NCI-H82 (cell line): ENCODE measurements at places on chromosomes 5 and 9.

- DNase-seq = no peak
These were observed 499.4 kb downstream of the ELAVL2 start for GRCh38 chr9:23326597-23326996.

DNA sequence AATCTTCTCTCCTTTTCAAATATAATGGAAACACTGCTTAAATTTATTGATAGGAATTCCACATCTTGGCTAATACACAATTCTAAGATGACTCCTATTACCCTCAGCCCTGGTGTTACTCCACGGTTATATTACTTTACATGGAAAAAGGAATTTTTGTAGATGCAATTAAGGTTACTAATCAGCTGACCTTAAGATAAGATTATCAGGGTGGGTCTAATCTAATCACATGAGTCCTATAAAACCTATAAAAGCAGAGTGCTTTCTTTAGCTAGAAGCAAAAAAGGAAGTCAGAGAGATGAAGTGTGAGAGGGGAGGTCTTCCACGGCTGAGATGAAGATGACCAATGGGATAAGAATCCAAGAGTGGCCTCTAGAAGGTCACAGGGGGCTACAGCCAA lies 268.6 kb downstream of the PDE4D start:
- DNase-seq = no peak

GRCh38 chr9:127224883-127225739 lies 39.5 kb upstream of the GARNL3 start:
- peak; percentile 96 for DNase-seq

DNA sequence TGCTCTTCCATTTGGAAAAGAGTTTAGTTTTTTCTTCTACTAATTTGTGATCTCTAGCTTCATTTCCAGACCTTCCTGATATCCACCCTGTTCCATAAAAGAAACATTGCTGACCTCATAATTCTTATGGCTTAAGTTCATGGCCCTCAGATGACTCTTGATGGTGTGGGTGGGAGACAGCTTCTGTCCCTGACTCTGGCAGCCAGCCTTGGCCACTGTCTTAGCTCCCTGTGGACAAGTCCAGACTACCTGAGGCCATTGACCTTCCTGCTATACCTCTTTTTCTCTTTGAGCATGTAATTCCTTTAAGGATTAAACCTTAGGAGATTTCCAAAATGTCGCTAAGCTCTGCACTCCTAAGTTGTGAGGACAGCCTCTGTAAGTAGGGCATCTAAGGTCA lies 101.1 kb upstream of the DAP start:
- peak; percentile 4 for DNase-seq

DNA sequence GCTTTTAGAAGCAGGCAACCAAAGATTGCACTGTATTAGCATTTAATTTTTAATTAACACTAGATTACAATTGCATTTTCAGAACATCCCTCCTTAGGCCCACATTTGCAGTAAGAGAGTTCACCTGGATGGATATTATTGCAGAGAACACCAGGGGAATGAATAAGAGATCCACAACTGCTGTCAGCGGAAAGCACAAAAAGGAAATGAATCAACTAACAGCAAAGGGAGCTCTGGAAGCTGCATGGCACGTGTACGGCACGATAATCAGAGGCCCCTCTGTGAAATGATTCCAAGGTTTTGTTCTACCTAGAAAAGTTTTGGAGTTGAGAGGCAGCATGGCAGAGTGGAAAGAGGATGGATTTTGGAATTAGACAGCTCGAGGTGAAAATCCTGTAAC lies 361.2 kb upstream of the C9orf72 start:
- DNase-seq = no peak

GRCh38 chr5:133334796-133335639 lies 277.3 kb downstream of the FSTL4 start:
- DNase-seq = no peak

- DNase-seq = no peak
These were observed 34.0 kb upstream of the LURAP1L start for GRCh38 chr9:12740845-12741244.

- DNase-seq = no peak
These were observed 250.4 kb downstream of the NSG2 start for GRCh38 chr5:174295702-174296436.

DNA sequence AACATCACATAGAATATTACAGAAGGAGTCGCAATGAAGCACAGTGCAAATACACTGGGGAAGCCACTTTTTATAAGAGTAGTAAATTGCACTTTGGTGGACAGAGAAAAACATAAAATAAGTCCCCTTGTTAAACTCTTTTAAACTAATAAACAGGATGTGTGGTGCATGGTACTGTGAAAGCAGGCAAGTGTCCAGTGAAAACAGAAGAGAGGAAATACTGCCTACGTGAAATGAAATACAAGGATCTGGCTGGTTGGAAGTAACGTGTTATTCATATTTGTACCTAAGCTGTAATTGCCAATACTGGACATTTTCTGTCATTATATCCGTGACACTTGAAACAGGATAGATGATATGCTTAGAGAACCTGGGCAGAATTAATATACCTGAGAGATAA lies 191.9 kb upstream of the SLC27A6 start:
- no peak for DNase-seq

DNA sequence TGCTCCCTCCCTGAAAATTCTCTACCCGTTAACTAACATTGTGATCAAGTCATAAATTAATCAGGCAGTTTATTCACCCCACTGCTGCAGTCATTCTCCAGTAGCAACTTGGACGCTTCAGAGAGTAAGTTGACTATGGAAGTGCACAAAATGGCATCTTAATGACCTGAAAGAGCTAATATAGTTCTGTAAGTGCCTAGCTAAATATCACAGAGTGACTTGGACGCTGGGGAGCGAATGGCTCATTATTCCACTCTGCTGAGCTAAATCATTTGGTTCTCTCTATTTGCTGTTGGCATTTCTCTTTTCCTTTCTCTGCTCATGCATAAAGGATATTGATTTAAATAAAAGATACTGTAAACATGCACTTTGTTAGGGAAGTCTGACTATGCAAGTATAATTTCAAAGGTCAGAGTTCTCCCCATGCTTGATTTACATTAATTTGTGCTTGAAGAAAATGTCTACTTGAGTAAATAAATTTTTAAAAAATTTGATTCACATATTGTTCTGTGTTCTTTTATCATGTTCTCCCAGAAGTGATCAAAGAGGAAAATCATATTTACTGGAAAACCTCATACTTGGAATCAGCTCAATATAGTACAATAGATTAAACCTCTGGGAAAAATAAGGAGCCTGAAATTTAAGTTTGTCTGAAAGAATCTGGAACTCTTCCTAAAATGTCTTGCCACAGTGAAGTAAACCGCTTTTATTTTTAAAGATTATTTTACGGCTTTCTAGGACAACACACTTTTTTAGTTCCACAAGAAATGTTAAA lies 169.5 kb upstream of the HAPLN1 start:
- no peak for DNase-seq

- DNase-seq = no peak
These were observed 120.2 kb downstream of the SEMA6A start for GRCh38 chr5:116454417-116454927.

DNA sequence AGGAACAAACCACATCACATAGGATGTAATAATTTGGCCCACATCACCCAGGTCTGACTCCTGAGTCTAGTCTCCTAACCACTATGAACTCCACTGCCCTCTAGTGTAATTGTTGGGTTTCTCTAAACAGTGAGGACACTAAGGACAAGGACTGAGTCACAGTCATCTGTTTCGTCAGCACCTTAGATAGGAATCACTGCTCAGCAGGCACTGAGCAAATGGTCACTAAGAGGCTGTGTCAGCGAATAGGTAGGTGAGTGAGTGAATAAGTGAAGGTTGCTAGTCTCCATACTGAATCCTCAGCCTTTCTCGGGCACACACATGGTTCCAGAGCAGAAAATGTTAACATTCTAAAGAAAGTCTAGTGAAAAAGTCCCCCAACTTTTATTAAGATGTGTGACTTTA lies 278.6 kb downstream of the SPOCK1 start:
- peak; percentile 86 for DNase-seq

- no peak for DNase-seq
These were observed at the start of gene TAF11L14 for GRCh38 chr5:17634160-17634559. TAF11L14 (plus strand) TSS chr5:17634460.

DNA sequence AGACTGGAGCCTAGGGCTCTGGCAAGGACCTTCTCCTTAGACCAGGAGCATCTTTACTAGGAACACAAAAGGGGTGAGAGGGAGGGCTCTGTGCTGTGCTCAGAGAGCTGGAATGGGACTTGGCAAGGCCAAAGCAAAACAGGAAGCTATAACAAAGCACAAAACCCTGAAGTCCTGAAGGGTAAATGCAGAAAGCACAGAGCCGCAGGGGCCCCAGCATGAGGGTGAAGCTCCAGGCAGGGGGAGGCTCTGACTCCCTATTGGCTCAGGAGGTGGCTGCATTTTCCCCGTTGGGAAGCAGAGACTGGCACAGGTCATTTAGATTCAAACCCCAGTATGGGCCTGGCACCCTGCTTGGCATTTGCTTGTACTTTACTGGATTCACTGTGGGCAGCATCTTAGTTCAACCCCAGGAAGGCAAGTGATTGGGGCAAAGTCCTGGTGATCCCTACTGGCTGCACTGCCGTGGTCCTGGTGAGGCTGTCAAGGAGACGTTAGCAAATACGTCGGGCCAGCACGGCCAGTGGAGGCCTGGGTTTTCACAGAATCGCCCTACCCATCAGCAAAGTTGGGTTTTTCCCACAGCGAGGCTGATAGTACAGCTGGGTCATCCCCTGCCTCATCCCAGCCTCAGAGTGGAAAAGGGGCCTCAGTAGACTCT lies 46.3 kb downstream of the GGTA1 start:
- DNase-seq = no peak

- no peak for DNase-seq
These were observed 810.2 kb downstream of the EFNA5 start for GRCh38 chr5:106860398-106861044.

- DNase-seq = no peak
These were observed 253.0 kb upstream of the IRX2 start for GRCh38 chr5:3004361-3005080.

DNA sequence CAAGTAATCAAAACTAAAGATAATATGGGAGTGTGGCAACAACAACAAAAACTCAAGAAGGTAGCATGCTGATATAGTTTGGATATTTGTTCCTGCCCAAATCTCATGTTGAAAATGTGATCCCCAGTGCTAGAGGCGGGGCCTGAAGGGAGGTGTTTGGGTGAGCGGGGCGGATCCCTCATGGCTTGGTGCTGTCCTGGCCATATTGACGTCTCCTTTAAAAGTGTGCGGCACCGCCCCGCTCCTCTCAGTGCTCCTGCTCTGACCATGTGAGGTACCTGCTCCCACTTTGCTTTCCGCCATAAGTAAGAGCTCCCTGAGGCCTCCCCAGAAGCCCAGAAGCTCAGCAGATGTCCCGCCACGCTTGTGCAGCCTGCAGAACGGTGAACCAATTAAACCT lies 25.6 kb downstream of the MED27 start:
- peak; percentile 88 for DNase-seq

- DNase-seq = peak; percentile 49
These were observed 4.2 kb downstream of the UBE2QL1 start for GRCh38 chr5:6452622-6453504.

GRCh38 chr9:117080765-117081390 lies 334.0 kb downstream of the ASTN2 start:
- DNase-seq = no peak

DNA sequence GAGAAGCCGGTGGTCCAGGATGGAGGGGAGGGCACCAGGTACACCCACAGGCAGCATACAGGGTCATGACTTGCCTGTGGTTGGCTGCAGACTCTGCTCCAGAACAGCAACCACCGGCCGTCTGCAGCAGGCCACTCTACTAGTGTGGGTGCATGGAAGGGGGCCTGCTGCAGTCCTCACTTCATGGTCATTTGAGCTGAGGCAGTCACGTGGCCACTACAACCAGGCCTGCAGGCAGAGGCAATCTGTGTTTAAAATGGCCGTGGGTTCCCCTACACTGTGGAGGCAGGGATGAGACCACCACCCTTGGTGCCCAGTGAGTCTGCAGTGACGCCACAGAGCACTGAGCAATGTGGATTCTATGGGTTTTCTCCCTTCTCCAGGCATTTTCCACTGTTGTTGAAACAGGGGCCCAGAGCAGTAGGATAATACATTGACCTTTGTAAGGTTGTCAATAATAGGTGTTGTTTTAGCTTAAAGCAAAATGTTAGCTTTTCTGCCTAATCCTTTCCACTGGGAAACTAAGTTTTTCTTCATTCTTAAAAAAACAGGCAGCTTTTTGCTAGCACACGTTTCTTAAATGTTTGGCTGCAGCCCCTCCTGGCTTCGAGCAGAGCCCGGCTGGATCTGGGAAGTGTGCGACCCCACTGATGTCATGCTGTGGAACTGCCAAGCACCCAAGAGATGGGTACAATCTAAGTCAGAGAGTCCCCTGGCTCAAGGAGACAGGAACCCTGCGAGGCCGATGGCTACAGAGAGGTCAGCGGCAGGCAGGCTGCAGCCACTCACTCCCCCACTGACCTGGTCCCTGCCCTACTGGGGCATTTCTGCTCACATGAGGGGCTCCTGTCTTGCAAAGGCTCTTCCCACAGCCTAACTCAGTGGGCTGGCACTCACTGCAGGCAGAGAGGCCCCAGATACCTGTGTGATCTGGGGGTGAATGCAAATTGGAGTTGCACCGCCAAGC lies 21.2 kb downstream of the GADD45G start:
- DNase-seq = no peak

- DNase-seq = no peak
These were observed 74.5 kb downstream of the MVB12B start for GRCh38 chr9:126401107-126401506.

- no peak for DNase-seq
These were observed 193.2 kb downstream of the MAPKAP1 start for GRCh38 chr9:125513668-125514413.

DNA sequence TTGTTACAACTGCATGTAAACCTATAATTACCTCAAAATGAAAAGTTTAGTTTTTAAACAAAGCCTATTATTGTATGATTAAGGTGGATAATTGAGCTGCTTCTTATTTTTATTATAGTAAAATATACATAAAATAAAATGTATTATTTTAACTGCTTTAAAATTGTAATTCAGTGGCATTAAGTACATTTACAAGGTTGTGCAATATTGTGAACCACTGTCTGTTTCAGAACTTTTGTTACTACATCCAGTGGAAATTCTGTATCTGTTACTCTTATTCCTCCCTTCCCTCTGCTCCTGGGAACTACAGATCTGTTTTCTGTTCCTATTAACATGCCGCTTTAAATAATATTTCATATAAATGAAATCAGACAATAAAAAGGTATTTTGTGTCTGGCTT lies 37.1 kb downstream of the ITGA1 start:
- no peak for DNase-seq

DNA sequence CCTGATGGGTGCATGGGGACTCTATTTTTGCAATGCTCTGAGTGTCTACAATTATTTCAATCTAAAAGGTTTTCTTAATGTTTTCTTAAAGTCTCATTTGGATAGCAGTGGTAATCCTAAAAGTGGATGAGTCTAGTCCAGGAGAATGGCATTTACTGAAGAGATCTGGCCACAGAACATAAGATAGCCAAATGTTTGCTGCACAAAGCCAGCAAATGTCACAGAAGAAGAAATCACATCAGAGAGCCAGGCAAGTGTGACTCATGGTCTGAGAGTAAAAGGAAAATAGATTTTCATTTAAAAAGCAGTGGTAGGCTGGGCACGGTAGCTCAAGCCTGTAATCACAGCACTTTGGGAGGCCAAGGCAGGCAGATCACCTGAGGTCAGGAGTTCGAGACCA lies 352.7 kb upstream of the GRAMD2B start:
- no peak for DNase-seq
